ENCODE measurements at places on chromosomes 2 and 18. TPM values are rescaled to one million over a fixed set of nuclear protein-coding genes. Genes with fewer than 3 reads are reported as not detected.

Gene UGT1A5
- not detected for polyA plus RNA-seq

Gene CCBE1
- polyA plus RNA-seq: 31.5 TPM

Gene ZSWIM2
- polyA plus RNA-seq: not detected

Gene MTCL1
- 23.8 TPM for polyA plus RNA-seq

Gene KCNJ13
- polyA plus RNA-seq: 3.3 TPM

Gene TRIM43
- 0.62 TPM for polyA plus RNA-seq

Gene UGT1A1
- 0.58 TPM for polyA plus RNA-seq

- no peak for DNase-seq
These were observed 568.5 kb downstream of the TSN start for GRCh38 chr2:122323927-122324326.

DNA sequence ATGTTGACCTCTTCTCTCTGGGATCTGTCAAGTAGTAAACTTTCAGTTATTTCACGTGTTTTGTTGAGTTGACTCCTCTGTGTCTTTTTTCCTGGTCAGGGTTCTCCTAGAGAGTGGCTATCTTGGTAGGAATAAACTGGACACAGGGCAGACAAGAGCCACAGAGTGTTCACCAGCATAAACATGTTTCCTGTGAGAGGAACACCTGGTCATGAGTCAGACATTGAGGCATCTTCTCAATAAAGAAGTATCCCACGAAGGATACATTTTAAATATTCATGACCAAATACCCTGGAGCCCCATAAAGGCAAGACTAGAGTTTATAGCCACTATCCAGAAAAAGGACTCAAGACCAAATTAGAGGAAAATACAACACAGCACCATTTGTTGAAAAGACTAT is 269.7 kb upstream of the ZNF521 start:
- no peak for DNase-seq

DNA sequence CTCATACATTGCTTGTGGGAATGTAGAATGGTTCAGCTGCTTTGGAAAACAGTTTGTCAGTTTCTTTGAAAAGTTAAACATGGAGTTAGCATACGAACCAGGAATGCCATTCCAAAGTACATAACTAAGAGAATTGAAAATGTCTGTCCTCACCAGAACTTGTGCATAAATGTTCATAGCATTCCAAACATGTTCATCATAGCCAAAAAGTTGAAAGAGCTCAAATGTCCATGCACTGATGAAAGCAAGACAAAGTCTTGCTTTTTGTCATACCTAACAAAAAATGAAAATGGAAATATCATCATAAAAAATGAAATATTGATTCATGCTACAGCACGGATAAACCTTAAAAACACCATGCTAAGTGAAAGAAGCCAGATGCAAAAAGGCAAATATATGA is 408.8 kb upstream of the UBE2E3 start:
- DNase-seq: no peak

- no peak for DNase-seq
These were observed 206.8 kb upstream of the MEIS1 start for GRCh38 chr2:66228128-66228547.

GRCh38 chr2:120587279-120587996 is 148.2 kb upstream of the GLI2 start:
- DNase-seq: no peak

- DNase-seq: no peak
These were observed 13.0 kb downstream of the PTMA start for GRCh38 chr2:231720987-231721966.

GRCh38 chr2:14565666-14566065 is 66.9 kb upstream of the LRATD1 start:
- no peak for DNase-seq

GRCh38 chr2:191341436-191341835 is 96.2 kb downstream of the MYO1B start:
- DNase-seq: no peak

Measured in left kidney (tissue), 8 donors.